ENCODE measurements at places on chromosomes 1 and 21.

GRCh38 chr1:58857680-58858673 is 74.1 kb upstream of the JUN start:
- no peak for DNase-seq

DNA sequence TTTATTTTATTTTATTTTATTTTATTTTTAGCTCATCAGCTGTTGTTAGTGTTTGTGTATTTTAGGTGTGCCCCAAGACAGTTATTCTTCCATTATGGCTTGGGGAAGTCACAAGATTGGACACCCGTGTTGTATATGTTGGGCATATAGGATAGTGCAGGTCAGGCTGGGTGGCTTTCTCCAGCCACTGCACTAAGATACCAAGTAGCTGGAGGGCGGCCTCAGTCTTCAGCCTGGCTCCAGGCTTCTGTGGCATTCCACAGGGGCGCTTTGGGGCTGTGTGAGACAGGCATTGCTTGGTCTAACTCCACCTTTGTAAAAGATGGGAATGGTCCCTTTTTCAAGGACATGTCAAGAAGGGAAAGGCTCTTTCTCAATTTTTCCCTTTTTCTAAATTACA is 16.5 kb downstream of the RRP1B start:
- no peak for DNase-seq

DNA sequence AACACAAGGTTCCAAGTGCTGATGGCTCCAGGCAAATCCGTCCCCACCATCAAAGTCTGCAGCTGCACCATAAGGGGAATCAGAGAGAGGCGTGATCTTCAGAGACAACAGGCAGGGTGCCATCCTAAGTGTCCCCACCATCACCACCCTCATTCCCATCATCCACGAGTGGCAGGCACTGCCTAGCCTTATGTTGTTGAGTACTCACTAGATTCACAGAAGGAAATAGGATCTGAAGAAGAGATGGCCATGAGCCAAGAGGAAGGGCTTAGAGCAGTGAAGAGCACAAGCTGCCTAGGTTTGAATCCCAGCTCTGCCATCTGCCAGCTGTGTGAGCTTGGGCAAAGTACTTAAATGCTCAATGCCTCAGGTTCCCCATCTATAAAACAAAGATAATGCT is 207.3 kb upstream of the CSF3R start:
- no peak for DNase-seq

DNA sequence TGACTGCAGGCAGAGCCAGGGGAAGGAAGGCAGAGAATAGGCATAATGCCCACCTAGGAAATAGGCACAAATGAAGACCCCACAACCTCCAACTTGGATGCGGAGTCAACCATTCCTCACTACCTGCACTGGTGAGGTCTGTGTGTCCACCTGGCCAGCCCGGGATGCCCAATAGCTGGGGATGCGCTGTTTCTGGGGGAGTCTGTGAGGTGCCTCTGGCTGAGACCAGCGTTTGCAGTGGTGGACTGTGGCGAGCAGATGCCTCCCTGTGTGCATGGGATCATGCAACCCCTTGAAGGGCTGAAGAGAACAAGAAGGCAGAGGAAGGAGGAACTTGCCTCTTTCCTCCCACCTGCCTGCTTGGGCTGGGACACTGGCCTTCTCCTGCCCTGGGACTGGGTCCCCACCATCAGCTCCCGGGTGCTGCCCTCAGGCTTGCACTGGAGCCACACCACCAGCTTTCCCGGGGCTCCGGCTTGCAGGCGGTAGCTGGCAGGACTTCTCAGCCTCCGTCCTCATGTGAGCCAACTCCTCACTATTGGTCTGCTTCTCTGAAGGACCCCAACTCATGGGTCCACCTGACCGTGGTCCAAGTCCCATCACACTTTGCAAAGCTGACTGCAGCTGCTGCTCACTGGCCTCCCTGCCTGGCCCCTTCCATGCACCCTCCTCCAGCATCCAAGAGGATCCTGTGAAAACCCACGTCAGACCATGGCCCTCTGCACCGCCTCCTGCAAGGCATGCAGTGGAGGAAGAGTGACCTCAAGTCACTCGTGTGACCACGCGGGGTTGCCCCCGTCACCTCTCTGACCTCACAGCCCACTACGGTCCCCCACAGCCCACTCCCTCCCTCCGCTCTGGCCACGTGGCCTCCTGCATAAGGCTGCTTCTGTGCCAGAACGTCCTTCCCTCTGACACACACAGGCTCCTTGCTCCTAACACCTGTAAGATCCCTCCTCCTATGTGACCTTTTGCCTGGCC is 2.7 kb upstream of the PDE9A start:
- no peak for DNase-seq

DNA sequence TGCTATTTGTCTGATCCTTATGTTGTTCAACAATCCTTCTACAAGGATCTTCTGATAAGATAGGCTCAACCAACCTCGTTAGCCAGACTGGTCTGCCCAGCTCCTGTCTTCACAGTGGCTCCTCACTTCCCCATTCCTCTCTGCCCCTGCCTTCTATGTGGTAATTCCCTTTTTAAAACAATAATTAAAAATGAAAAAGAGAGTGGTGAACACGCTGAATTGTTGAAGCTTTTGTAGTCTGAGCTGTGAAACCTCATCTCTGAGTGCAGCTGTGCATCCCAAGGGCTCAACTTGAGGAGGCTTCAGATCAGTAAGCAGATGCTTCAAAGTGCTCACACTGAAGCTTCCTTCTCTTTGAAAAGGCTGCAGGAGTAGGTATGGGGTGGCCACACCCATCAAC is 70.7 kb upstream of the JUN start:
- no peak for DNase-seq

DNA sequence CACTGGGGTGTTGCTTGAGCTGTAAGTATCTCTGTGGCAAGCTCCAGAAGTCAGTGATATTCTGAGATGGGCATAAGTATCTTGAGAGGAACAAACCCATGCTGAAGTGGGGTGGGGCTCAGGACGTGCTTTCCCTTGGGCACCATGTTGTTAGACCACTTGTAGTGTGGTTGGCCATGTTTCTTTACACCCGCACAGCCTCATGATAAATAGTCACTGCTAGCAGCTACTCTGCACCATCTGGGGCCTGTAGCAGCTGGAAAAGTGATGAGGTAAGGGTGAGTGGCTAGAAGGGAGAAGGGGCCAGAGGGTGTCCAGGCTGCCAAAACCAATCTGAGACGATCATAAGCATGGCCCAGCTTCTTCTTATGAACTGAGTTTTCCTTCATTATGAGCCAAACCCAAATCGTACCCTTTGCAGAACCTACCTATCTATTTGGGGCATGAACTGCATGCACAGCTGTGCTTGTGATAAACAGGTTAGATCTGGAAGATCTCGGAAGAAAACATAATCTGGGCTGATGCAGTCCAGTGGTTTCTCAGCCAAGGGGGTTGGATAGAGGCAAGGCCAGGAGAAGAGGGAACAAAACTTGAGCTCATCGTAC is 91.9 kb upstream of the IRF2BP2 start:
- no peak for DNase-seq

DNA sequence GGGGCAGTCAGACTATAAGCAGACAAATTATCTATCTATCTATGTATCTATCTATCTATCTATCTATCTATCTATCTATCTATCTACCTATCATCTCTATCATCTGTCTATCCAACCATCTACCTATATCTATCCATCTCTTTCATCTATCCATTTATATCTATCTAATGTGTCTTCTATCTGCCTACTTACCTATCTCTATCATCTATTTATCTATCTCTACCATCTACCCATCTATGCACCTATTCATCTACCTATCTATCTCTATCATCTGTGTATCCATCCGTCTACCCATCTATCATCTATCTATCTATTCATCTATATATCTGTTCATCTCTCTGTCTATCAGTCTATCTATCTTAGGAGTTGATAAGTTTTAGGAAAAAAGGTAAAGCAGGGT is 10.8 kb upstream of the COG2 start:
- DNase-seq, result no peak

- peak; percentile 63 for DNase-seq
These were observed 626 bp downstream of the CXADR start for GRCh38 chr21:17513214-17514123.
